ENCODE measurements at places on chromosomes 7 and 10.

DNA sequence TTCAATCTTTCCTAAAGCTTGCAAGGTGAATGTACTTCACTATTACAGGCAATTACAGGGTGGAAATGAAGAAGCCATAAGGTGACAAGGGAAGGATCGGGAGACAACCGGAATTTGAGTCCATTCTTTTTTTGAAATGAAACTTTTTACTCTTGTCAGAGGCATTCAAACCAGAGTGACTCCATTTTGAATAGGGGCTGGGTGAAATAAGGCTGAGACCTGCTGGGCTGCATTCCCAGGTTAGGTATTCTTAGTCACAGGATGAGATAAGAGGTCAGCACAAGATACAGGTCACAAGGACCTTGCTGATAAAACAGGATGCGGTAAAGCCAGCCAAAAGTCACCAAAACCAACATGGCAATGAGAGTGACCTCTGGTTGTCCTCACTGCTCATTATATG lies 363.3 kb downstream of the TYW1 start:
- no peak for DNase-seq

GRCh38 chr7:45988405-45989057 lies 67.5 kb upstream of the IGFBP3 start:
- DNase-seq = no peak

DNA sequence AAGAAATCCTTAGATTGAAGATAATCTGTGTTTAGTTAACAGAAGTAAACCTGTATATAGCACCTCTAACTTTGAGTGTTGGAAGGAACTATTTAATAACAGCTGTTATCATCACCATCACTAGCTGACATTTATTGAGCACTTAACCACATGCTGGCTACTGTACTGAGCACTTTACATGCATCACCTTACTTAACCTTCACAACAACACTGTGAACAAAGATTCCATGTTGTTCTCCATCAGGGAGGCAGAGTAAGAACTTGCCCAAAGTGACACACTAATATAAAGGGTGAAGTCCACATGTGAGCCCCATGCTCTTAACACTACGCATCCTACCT lies 182.2 kb downstream of the ST7 start:
- no peak for DNase-seq

- DNase-seq = peak; percentile 42
Measured at GRCh38 chr10:133475425-133475734, 21.6 kb downstream of the SCART1 start.

- peak; percentile 57 for DNase-seq
Measured at GRCh38 chr10:70132098-70133029, at the start of gene AIFM2. TSS of gene AIFM2 (minus strand) at chr10:70132825. CDS start at chr10:70124084, 8,741 bp downstream.

DNA sequence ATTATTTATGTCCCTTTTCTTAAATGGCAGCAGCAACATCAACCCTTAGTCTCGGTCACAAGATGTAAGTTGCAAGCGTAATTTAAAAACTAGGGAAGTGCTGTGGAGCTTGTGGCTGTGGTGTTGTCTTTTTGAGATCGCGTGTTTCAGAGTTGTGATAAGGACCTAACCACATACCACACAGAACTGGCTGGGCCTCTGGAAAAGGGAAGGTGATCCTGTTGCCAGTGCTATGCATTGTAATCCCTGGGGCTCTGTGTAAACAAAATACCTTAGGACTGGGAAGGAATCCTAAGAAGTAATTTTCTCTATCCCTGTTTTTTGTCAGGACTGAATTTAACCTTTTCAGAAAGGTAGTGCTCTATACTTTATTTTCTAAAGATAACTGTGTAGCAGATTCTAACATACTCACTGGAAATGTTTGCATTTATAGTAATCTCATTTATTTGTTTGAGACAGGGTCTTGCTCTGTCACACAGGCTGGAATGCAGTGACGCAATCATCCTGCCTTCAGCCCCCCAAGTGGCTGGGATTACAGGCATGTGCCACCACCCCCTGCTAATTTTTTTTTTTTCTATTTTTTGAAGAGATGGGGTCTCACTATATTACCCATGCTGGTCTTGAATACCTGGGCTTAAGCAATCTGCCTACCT lies 60.4 kb downstream of the INPP5F start:
- DNase-seq = no peak

GRCh38 chr10:8216893-8217292 lies 162.4 kb downstream of the GATA3 start:
- DNase-seq = no peak

DNA sequence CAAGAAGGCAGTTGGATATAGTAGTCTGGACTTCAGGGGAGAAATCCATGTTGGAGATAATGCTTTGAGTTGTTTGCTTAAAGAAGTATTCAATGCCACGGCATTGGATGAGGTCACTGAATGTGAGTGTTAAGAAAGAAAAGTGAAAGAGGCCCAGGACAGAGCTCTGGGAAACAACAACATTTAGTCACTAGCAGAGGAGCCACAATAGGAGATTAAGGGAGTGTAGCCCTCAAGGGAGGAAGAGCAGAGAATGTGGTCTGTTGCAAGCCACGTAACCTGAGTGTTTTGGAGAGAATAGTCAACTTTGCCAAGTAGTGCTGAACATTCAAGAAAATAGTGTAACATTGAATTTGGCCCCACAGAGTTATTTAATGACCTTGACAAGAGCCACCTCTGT lies 114.7 kb downstream of the MYO3A start:
- no peak for DNase-seq

GRCh38 chr10:120607710-120608703 lies 151.0 kb downstream of the PLPP4 start:
- no peak for DNase-seq

DNA sequence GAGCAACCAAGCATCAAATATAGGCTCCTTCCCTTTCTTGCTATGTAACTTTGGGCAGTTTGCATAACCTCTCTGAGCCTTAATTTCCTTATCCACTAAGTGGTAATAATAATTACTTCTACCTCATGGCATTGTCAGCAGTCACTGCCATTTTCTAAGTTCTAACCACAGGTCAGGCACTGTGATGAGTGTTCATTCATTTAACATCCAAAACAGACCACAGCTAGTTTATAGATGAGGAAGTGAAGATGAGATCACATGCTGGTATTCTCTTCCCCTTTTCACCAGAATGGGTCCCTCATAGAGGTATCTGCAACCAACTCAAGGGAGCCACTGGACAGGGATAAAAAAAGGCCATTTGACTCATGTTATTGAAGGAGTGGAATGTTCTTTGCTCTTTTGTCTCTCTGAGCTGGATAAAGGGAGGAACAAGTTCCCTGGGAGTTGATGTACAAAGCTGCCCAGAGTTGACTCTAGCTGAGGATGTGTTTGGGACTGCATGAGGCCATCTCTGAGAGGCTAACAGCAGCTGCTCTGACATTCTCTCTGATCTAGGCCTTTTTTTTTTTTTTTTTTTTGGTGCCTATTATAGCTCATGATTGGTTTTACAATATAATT lies 65.0 kb downstream of the DNAJC12 start:
- no peak for DNase-seq

DNA sequence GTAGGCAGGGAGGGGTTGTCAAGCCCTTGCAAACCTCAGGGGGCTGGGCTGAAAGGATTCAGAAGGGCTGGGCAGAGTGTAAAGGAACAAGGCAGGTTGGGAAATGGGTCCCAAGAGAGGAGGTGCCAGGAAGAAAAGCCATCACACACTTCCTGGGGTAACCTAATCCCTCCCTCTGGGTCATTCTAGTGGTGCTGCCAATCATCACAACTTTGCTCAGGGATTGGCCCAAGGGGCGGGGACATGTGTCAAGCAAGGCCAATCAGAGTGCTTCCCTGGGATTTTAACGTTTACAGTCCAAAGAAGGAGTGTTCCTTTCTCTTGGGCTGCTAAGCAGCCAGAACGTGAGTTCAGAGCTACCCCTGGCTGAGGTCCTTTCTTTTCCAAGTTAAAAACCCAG lies 57.1 kb upstream of the NPTX2 start:
- DNase-seq = no peak

DNA sequence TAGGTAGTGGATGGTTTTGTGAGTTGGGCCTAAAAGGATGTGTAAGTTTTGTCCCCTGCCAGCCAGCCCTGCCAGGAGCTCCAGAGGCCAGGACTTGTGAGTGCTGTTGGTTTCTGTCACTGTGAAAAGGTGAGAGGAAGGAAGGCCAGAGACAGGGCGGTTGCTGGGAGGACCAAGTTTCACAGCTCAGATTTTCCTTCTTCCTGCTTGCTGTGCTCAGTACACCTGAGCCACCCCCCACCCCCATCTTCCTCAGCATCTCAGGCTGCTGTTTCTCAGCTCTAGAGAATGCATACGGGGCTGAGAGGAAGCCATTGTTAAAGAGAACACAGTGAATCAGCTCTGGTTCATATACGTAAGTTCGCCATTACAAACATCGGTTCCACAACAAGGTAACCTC lies 139.9 kb downstream of the BUB3 start:
- DNase-seq = no peak

GRCh38 chr7:37282093-37282444 lies 166.6 kb downstream of the ELMO1 start:
- DNase-seq = no peak

DNA sequence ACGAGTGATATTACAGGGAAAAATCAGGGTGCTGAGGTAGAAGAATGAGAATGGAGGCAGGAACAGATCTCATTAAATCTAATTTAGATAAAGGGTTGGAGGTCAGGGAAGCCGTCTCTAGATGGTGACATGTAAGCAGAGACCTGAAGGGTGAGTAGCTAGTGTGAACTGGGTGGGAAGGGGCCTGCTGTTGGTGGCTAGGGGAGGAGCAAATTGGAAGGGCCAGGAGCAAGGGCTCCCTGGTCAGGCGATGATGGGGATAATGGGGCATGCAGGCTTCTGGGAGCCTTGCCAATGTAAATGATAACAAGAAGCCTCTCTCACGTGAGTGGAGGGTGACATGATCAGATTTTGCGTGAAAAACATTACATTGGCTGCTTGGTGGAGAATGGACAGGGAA lies 76.3 kb downstream of the WDFY4 start:
- no peak for DNase-seq

- DNase-seq = no peak
Measured at GRCh38 chr7:144534655-144535395, 131.3 kb upstream of the NOBOX start.

DNA sequence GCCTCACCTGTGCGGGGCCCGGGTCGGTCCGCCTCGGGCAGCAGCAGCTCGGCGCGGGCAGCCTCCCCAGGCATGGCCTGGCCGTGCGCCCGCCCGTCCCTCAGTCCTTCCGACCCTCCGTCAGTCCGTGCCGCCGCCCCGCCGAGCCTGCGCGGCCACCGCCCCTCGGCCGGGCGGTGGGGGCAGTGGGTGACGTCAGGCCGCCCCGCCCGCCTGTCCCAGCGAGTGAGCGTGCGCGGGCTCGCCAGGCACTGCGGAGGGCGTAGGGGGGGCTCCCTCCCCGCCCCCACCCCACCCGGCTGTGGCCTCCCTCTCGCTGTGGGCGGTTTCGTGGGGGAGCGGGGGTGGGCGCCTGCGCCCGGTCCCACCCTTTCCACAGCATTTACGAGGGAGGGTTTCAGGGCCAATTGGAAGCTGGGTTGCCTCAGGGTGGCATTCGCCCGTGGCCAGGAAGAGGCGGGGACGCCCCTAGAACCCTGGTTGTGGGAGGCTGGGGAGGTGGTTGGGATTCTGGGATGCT lies at the start of gene NACAD:
TSS of gene NACAD (minus strand) at position 149 of the 520 bp plus-strand sequence. CDS start at position 74, 75 bp downstream.
- DNase-seq = no peak

- DNase-seq = no peak
Measured at GRCh38 chr7:4085937-4086691, 596.0 kb upstream of the FOXK1 start.

DNA sequence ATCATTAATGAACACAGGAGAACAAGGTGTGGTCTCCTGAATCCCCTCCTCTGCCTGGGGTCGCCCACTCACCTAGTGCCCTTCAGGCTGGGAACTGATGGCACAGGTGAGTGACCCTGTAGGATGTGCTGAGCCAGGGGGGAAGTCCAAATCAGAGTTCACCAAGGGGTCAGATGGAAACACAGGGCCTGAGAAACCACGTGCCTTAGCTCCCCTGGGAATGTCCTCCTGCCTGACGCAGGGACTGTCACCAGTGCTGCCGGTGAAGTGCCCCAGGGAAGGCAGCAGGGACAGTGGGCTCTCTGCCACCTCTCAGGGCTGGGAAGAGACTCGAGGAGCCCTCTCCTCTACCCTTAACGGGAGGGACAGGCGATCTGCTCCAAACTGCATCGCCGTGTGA lies 5.8 kb upstream of the PYROXD2 start:
- DNase-seq = no peak

DNA sequence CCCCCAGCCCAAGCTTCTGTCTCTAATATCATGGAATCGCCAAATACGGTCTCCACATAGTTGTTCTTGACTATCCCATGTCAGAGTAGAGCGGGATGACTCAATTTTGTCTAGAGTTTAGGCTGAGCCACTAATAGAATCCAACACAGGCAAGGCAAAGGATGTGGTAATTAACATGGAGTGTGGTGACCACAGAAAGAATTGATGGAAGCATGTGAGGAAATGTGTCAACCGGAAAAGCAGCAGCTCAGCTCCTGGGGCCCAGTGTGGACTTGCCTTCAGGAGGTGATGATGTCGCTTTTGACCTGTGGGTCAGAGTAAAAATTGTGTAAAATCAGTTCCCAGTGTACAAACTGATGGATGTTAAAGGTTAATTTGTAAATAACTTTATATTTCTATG lies 139.3 kb upstream of the KLF6 start:
- no peak for DNase-seq

DNA sequence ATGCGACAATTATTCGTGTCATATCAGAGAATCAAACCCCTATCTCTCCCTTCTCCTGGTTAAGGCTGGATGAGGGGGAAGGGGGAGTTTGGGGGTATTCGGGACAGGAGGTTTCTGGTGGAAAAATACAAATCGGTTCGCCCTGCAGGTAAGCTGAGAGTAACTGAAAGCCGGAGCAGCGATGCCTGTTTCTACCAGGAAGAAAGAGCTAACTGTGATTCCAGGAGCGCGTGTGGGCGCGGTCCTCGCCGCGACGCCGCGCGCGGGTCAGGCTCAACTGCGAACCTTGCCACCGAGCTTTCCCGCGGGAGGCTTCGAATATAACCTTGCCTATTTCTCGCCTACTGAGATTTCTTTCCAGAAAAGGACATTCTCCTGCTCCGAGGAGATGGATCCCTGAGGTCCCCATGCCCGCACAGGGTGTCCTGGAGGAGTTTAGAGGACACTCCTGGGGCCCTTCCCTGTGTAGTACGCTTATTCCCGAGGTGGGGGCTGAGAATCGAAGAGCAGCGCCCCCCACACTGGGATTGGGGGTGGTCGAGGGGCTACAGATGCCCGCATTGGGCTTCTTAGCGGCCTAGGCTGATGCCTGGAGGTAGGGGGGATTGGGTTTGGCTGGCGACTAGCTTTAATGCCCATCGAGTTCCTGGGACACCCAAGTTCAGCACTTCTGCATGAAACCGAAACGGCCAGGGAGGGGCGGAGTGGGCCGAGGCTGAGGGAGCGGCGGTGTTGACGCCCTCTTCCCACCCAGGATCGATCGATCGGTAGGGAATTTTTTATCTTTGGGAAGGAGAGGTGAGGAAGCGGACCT lies 13.0 kb upstream of the DLX6 start:
- DNase-seq = no peak

DNA sequence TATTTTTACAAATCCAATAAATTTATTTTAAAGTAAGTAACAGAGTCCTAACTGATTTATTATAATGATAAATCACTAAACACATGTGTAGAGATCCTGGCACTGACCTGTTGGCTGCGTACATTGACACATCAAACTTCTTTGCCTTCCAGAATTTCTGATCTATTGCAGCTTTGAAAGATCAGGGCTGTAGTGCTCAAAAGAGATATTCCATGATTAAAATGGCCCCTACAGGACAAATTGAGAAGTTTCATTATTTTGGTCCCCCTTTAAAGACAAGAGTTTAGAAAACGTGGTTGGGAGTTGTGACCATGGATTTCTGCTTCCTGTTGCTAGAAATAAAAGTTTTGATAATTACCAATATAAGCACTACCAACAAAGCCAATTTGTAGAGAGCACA lies 87.7 kb upstream of the PDK4 start:
- no peak for DNase-seq
